ENCODE measurements at places on chromosomes 2 and 18.

DNA sequence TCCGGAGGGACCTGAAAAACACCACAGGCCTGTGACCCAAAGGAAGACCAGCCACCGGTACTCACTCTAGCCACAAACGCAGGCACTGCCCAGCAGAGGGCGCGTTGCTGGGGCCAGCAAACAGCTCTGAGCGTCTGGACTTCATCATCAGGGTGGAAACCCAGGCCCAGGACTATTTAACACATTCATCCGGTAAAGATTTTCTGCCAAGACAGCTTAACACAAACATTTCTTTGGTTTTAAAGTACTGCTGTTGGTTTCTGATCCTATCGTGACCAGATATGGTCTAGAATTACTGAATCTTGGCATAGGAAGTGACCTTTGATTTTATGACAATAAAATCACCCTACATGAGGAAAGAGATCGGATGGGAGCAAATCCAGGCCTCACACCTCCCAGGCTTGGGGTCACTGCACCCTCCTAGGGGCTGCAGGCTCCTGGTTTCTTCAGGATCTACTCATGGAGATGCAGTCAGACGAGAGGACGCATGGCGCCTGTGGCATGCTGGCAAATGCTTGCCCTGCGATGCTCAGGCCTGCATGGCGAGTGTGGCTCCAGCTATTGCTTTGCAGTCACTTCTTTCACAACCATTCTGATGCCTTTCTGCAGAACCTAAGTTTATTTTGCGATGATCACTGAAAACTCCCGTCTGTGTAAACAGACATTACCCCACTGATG lies 130.4 kb downstream of the COL4A4 start:
- DNase-seq, result no peak

GRCh38 chr2:200408428-200409316 lies 101.2 kb downstream of the KCTD18 start:
- DNase-seq, result no peak

DNA sequence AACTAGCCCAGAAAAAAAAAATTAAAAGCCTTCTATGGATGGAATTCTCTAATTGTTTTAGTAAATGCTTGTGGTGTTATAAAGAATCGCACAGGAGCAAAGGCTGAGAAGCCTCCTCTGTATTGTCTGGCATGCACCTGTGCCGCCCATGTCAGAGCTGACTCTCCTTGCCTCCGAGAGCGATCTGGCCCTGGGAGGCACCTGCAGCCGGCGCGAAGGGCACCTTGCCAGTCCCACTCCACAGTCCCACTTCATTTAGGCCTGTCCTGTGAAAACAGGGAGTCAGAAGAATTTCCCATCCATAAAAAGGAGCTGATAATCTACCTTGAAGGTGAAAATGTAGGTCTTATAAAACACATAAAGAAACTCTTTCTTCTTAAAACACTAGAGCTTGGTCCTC lies 170.9 kb upstream of the PXDN start:
- DNase-seq, result no peak

- DNase-seq, result no peak
Observed at GRCh38 chr2:171405546-171405945, 28.2 kb downstream of the METTL8 start.

GRCh38 chr2:96848264-96848663 lies 4.4 kb upstream of the ANKRD23 start:
- no peak for DNase-seq

DNA sequence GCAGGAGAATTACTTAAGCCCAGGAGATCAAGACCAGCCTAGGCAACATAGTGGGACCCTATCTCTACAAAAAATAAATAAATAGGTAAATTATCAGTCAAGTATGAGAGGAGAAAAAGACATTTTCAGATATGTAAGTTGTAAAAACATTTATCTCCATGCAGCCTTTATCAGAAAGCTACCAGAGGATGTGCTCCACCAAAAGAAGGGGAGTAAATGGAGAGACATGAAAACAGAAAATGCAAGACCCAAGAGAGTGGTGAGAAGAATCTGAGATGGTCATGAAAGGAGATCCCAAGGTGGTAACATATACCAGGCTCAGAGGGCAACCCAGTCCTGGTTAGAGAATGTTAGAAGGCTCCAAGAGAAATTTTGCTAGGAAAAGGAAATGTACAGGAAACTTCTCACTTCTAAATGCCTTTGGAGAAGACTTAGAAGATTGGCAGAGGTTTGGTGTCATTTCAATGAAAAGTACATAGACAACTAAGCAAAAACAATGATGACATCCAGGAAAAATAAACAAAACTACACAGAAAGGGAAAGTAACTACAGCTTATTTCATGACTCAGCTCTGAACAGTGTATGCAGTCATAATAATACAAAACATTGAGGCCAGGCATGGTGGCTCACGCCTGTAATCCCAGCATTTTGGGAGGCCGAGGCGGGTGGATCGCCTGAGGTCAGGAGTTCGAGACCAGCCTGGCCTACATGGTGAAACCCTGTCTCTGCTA lies 19.5 kb downstream of the CIB4 start:
- DNase-seq, result no peak

DNA sequence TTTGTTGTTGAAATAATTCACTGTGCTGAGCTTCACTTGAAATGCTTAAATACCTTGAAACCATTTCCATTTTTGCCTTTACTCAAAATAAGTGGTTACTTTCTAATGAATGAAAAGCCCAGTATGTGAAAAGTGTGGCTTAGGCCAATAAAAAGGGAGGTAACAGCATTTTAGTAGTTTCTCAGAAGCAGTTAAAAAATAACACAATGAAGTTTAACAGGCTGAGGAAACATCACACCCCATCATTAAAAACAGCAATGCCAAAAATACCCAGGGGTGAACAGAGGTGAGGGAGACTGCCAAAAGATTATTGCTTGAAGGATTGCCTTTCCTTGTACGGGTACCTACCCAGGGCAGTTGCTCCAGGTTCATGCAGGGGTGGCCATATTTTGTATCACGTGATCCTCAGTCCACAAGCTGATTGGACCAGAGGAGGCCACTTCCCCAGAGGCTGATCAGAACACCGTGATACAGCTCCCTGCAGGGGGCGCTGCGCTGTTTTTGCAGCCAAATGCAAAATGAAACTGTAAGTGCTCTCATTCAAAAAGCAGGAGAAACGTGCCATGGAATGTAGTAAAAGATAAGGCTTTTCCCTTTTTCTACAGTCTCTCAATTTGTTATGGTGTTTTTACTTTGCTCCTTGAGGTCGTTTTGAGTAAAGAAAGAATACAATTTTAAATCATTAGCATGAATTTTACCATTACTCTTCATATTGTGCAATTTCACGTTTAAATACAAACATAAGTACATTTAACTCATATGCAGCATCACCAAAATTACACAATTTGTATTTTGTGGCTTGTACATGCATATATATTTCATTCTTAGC lies 70.2 kb upstream of the SH3BP4 start:
- peak; percentile 3 for DNase-seq

GRCh38 chr2:41413813-41414485 lies 633.9 kb upstream of the PKDCC start:
- DNase-seq, result no peak

- DNase-seq, result no peak
Observed at GRCh38 chr2:71849607-71850305, 297.9 kb downstream of the CYP26B1 start.

GRCh38 chr2:204514439-204514838 lies 30.8 kb upstream of the PARD3B start:
- DNase-seq, result no peak

- no peak for DNase-seq
Observed at GRCh38 chr2:28374331-28374730, 18.3 kb upstream of the FOSL2 start.

- no peak for DNase-seq
Observed at GRCh38 chr2:127217470-127218325, 2.4 kb downstream of the CYP27C1 start.
